ENCODE measurements at places on chromosomes 2 and 18. TPM values are rescaled to one million over a fixed set of nuclear protein-coding genes. Genes with fewer than 3 reads are reported as not detected.

The SLC19A3 gene
- not detected for total RNA-seq

The ATAD2B gene
- 28.2 TPM for total RNA-seq

The FARP2 gene
- 19.3 TPM for total RNA-seq

The CENPA gene
- 58.1 TPM for total RNA-seq

The HOXD12 gene
- total RNA-seq: not detected

The SH3RF3 gene
- 0.10 TPM for total RNA-seq

The TMEM214 gene
- total RNA-seq: 73.7 TPM

Measured in activated CD8-positive, alpha-beta T cell treated with anti-CD3 and anti-CD28 coated beads, Interleukin-2, amount 10 ng/mL, durations not matched to agents 7 days and 5 days (primary cell).